ENCODE measurements at places on chromosomes 3 and 15. TPM values are rescaled to one million over a fixed set of nuclear protein-coding genes. Genes with fewer than 3 reads are reported as not detected.

GRCh38 chr3:151816091-151816604 is 2.2 kb downstream of the AADAC start:
- peak; percentile 66 for DNase-seq

- no peak for DNase-seq
Observed at GRCh38 chr3:184236636-184237035, 7.3 kb downstream of the VWA5B2 start.

GRCh38 chr15:90095521-90095959 is 6.7 kb downstream of the IDH2 start:
- DNase-seq, result no peak

- DNase-seq, result no peak
Observed at GRCh38 chr3:37330466-37330865, 156.1 kb upstream of the LRRFIP2 start.

- no peak for DNase-seq
Observed at GRCh38 chr3:9192248-9193025, 57.0 kb downstream of the SRGAP3 start.

DNA sequence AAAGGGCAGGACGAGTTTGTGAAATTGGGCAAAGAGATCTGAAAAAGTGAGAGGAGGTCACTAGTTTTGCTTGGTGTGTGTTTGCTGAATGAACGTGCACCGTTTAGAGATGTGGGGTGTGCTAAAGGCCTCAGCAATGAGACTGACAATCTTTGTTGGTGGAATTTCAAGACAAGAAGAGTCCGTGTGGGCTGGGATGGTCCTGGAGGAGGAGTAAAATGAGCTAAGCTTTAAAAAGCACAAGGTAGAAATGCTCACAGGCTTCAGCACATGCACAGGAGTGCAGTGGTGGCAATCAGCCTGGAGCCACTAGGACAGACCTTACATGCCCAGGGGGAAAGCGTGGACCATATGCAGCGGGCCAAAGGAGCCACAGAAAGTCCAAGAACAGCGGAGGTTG is 1.5 kb upstream of the CPLX3 start:
- DNase-seq, result no peak

DNA sequence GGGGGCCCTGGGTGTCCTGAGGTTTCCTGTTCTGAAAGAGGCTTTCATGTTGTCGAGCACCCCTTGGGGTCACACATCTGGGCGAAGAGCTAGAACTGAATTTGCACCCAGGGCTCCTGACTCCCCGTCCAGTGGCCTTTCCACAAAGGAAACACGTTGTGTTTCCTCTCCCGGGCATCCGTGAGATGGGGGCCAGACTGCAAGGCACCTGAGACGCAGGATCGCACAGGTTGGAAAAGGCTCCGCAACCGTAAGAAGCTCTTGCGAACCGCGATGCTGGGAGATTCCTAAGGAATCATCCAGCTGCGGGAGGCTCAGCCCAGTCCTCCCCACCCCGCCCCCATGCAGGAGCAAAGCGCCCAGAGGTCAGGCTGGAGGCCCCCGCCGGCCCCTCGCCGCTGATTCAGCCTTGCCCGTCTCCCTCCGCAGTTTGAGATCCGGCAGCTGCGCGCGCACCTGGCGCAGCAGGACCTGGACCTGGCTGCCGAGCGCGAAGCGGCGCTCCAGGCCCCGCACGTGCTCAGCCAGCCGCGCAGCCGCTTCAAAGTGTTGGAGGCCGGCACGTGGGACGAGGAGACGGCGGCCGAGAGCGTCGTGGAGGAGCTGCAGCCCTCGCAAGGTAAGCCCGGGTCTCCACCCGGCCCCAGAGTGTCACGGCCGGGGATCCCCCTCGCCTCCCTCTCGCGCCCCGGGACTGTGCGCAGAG is 119.6 kb downstream of the ETFA start:
- no peak for DNase-seq

Gene SV2B
- 0.15 TPM for total RNA-seq

Gene KIF23
- total RNA-seq, result 107 TPM
